ENCODE measurements at places on chromosomes 12 and 14.

GRCh38 chr12:27096420-27096819, 14.0 kb upstream of the C12orf71 start:
- DNase-seq, result no peak

DNA sequence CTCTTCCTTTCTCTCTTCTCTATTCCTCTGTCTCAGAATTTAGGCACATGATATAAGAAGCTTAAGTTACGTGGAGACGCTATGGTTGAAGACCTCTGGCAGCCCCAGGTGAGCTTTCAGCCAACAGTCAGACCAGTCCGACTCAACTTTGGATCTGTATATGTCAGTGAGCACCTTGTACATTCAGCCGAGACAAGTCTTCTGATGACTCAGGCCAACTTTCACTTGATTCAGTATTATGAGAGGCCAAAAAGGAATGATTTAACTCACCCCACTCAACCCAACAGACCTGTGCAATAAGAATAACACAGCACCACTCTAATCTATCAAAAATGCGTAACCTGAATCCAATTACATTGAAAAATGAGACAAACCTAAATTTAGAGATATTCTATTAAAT, 47.5 kb upstream of the FOXG1 start:
- no peak for DNase-seq

DNA sequence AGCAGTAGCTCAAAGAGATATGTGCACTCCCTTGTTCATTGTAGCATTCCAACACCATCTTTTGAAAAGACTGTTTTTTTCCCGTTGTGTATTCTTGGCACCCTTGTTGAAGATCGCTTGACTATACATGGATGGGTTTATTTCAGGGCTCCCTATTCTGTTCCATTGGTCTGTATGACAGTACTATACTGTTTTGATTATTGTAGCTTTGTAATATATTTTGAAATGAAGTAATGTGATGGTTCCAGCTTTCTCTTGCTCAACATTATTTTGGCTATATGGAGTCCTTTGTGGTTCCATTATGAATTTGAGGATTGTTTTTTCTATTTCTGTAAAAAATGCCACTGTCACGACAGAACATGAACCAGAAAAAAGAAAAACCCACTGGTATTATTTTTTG, 25.7 kb downstream of the BRMS1L start:
- no peak for DNase-seq

- no peak for DNase-seq
Measured at GRCh38 chr12:91194500-91194899, 11.9 kb upstream of the DCN start.

DNA sequence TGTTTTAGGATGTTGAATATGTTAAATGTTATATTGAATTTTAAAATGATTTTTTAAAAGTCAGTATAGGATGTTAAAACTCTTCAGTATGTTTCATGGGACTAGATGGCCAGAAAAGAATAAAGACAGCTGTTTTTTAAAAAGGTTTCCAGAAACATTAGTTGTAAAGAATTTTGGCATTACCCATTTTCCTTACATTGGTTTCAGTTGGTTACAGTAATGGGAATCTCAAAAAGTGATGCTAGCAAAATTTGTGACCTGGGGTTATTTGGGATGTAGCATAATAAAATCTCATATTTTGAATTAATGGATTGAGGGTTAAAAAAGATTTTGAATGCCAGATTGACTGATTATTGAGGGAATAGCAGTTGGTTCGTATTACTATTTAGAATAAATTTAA, 25.3 kb downstream of the EID3 start:
- no peak for DNase-seq

- no peak for DNase-seq
Measured at GRCh38 chr12:96824074-96824837, 82.8 kb upstream of the NEDD1 start.

DNA sequence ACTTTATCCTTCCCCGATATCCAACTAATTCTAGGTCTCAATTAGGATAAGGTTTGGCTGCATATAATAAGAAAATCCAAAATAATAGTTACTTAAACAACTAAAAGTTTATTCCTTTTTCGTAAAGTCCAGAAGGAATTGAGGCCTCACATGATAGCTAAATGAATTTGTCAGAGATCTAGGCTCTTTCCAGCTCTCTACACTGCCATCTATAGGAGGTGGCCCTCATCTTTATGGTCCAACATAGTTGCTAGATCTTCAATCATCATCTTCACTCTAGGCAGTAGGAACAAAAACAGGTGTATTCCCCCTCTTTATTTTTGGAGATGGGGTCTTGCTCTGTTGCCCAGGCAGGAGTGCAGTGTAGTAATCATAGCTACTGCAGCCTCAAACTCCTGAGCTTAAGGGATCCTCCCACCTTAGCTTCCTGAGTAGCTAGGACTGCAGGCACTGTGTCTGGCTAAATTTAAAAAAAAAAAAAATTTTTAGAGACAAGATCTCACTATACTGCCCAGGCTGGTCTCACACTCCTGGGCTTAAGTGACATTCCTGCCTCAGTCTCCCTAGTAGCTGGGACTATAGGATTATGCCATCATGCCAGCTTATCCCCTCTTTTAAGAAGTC, 46.5 kb upstream of the SAV1 start:
- DNase-seq, result no peak

DNA sequence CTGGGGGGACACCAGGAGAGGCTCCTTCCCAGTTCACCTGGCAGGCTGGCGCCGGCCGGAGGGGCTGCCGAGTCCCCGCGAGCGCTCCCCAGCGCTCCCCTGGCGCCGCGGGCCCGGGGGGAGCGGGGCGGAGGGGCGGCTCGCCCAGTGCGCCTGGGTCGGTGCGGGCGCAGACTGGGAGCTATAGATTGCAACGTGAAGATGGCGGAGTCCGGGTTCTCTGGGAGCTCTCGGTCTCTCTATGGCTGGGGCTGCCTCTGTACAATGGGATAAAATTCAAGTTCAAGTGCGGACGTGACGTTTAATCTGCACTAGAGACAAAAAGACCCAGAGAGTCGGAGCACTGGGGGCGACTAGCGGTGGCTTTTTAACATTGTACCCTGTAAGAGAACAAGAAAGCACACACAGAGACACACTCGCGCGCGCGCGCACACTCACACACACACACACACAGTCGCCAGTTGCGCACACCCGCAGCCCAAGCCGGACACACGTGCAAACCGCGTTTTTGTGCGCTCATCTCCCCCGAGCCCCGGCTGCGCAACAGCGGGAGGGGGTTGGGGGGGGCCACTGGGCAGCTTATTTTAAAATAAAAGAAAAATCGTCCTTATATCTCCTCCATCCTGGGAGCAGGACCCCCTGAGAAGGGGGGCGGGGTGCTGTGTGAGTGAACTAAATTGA, at the start of gene BCL11B:
BCL11B (minus strand) TSS at position 247 of the 681 bp plus-strand sequence. CDS start 979 bp downstream, outside the sequence.
- peak; percentile 81 for DNase-seq

GRCh38 chr12:94092516-94093241, 55.7 kb upstream of the PLXNC1 start:
- DNase-seq, result no peak

- no peak for DNase-seq
Measured at GRCh38 chr12:127127897-127128296, 1139.1 kb upstream of the TMEM132C start.

Data from activated T-cell treated with anti-CD3 and anti-CD28 coated beads for 48 hours (primary cell).